ENCODE measurements at places on chromosomes 2 and 18.
A peak's percentile ranks its signal among the peaks of the same experiment; 100 is the strongest.

GRCh38 chr18:2978661-2979106 lies 34.3 kb downstream of the LPIN2 start:
- no peak for DNase-seq

- DNase-seq: no peak
Observed at GRCh38 chr2:22521620-22522019, 863.4 kb upstream of the KLHL29 start.

DNA sequence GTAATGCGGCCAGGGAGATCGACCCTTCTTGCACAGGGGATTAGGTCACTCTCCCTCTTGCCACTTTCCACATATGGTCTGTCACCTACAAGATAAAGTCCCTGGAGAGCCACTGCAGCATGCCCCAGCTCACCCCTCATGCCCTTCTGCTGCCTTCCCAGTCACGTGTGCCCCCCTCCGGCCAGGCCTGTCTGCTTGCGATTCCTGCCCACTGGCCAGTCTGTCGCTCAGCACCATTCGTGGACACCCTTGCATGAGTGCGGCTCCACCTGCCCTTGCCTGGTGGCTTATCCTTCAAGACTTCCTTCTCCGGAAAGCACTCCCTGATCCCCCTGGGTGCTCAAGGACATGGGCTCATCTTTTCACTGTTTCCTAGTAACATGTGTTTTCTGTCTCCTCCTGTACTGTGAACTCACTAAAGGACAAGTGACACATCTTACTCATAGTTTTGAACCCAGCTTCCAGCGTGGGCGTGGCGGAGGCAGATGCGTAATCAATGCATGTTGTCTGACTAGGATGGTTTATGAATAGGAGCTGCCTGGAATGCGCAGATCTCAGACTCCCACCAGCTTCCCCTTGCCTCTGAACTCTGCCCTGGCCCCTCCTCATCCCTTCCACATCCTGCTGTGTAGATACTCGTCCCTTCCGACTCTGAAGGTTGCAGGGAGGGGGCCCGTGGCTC lies 7.8 kb upstream of the NT5DC4 start:
- no peak for DNase-seq

DNA sequence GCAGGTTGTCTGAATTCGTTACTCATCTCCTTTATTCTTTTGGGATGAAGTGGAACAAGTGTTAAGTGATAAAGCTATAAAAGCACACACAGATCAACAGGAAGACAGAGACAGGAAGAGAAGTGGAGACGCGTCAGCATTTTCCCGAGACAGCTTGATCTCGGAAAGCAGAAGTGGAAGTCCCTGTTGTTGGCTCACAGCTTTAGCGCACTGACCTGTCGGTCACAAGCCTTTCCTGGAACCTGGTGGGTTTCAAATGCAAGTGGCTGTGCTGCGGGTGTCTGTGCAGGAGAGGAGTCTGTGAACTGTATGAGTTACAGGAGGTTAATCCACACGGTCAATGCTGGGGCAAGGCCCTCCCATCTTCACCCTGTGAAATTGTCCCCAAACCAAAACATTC lies 116.6 kb upstream of the PELI1 start:
- DNase-seq: no peak

DNA sequence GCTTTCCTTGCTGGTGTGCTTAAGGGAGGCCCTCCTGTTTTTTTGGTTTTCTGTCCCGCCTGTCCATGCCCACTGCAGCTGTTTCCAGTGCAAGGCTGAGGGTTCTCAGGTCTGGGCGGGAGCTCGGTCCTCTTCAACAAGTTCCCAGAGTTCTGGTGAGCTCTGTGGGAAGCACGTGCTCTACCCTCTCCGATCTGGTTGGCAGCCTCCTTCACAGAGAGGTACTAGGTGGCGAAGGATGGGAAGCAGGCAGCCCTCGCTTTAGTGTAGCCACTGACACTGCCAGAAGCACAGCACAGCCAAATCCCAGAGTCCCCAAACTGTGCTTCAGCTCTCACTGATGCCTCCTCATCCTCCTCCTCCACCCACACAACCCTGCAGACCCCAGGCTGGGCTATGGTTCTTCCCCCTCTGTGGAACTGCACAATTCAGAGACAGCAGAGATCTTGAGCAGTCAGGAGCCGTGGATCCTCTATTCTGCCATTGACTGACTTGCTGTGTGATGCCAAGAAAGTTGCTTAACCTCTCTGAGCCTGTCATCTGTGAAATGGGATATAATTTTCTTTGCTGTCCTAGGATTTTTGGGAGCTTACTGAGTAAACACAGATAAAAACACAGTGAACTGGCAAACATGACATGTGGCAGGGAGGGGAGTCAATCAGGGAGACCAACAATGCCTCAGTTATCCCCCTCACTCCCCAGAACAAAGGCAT lies 157.3 kb downstream of the MSH2 start:
- DNase-seq: no peak

DNA sequence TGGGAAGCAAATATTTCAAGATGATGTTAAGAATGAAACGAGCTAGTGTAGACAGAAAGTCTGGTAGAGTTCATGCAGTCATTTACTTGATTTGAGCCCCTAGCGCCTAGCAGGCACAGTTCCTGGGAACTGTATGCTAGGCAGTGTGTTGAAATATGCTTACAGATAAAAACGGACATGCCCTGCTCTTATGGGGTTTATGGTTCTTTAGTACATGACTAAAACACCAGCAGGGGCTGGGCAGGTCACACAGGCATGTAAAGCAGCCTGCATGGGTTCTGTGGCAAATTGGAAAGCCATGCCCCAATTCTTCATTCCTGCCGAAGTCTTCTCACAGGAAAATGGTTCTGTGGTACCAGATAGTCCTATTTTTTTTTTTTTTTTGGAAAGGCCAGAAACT lies 27.3 kb upstream of the MGAT5 start:
- DNase-seq: no peak

DNA sequence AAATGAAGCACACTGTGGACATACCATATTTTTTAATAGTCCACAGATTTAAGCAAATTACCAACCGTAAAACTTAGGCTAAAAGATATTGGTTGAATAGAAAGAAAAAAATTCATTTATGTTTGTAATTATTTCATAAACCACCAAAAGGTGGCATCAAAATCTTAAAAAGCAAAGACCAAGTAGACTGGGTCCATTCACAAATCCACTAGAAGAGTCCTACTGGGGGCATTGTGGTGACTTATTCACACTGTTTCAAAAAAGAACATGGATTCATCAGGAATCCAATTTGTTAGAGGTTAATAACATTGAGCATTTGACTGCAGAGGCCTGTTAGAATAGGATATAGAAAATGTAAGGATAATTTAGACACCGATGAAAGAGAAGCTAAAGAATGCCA lies 194.9 kb upstream of the KYNU start:
- no peak for DNase-seq

GRCh38 chr2:95024371-95024770 lies 1.1 kb upstream of the MAL start:
- DNase-seq: peak; percentile 65

- no peak for DNase-seq
Observed at GRCh38 chr2:192327576-192327975, 132.8 kb upstream of the TMEFF2 start.

GRCh38 chr2:55418512-55419232 lies 984 bp downstream of the CCDC88A start:
- no peak for DNase-seq

DNA sequence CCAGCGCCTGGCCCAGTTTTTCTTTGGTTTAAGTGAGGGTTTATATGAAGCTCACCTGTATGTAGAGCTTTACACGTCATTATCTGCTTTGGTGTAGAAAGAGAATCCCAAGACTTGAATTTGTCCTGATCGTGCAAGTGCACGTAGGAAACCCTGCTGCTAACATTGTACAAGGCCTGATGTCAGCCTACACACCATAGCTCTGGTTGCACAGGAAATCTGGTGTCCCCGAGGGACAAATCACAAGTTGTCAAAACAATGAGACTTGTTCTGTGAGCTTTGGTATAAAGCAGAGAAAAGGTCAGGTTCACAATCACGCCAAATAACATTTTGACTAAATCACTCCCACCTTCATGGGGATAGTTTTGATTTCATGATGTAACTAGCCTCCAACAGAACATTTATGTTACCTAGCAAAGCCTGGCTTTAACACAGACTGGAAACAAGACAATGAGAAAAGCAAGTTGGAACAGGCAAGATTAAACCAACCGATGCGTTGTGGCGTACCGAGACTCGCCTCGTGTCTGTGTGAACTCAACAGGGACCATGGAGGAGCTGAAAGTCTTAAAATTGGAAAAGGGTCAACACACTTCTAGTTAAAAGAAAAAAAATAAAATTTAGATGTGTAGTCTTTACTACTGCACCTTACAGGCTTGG lies 41.4 kb downstream of the ZAP70 start:
- no peak for DNase-seq

DNA sequence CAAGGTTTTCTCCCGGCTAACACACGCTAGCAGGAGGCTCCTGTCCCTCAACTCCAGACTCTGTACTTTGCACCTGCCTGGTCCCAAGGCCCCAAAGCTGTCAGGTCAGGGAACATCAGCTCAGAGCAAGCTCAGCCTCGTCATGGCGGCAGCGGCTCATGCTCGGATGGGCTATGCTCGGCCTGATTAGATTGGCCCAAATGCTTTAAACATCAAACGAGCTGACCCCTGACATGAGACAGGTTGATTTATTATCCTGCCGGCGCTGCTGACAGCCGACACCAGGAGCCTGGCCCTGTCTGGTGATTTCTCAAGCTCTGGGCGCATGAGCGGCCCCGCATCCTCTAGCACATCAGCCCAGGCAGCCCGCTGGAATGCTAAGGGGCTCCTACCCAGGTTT lies 436.4 kb downstream of the EIPR1 start:
- no peak for DNase-seq

- no peak for DNase-seq
Observed at GRCh38 chr18:62523631-62524439, 1.0 kb downstream of the ZCCHC2 start.

- DNase-seq: no peak
Observed at GRCh38 chr2:40797120-40797519, 345.2 kb upstream of the SLC8A1 start.

GRCh38 chr2:198106621-198107385 lies 302.4 kb downstream of the PLCL1 start:
- DNase-seq: peak; percentile 4

DNA sequence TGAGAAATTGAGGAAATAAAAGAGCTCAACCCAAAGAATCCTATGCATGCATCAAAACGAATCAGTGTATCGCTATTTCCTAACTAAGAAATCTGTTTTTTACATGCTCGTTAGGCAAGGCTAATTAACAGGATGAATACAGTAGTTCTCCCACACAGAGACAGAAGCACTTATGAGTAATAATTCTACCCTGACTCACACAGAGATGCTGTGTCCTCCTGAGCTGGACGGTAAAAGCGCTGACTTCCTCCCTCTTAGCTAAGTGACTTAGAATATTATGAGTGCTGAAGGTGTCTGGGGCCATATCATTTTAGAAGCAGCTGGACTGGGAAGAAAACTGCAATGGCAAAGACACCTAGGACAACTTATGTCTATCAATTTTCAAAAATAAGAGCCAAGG lies 18.5 kb downstream of the PLEKHM3 start:
- no peak for DNase-seq

DNA sequence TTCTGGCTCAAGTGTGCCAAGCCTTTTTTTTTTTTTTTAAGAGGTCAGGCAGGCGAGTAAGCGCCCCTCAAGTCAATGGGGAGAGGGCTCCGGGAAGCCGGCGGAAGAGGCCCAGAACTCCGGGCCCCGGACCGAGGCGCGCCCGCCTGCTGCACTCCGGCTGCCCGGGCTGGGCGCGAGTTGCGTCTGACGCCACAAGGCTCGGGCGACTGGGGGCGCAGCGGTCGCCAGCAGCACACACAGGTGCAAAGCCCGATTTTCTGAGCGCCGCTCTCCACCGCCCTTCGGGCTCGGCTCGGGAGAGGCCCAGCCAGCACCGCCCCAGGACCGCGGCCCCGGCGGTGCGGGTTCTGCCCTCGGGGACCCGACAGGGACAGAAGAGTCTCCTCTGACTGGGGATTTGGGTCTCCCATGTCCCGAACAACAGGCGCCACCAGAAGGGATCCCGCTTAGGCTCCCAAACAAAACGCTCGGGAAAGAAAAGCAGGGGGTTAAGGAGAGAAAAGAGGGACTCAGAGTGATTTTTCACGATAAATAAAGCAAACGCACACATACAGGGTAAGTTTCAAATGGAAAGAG lies 787 bp downstream of the ERBB4 start:
- peak; percentile 53 for DNase-seq
